ENCODE measurements at places on chromosomes 2 and 18.

GRCh38 chr2:118974103-118974993 is 32.4 kb downstream of the MARCO start:
- peak; percentile 6 for DNase-seq

DNA sequence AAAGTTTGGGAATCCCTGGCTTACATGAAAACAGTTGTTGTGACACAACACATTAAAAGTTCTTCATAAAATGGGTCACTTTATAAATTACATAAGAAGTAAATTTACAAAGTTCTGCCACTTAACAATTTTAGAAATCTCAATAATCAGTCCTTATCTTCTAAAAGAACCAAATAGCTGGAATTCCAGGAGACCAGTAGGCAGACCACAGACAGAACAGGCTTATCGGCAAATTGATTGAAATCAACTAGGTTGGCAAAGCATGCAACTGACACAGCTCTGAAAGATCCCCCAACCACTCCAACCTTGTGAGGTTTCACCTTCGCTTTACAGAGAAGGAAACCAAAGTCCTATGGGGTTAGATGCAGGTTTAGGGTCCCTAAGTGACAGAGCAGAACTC is 103.0 kb downstream of the DNER start:
- DNase-seq: no peak

DNA sequence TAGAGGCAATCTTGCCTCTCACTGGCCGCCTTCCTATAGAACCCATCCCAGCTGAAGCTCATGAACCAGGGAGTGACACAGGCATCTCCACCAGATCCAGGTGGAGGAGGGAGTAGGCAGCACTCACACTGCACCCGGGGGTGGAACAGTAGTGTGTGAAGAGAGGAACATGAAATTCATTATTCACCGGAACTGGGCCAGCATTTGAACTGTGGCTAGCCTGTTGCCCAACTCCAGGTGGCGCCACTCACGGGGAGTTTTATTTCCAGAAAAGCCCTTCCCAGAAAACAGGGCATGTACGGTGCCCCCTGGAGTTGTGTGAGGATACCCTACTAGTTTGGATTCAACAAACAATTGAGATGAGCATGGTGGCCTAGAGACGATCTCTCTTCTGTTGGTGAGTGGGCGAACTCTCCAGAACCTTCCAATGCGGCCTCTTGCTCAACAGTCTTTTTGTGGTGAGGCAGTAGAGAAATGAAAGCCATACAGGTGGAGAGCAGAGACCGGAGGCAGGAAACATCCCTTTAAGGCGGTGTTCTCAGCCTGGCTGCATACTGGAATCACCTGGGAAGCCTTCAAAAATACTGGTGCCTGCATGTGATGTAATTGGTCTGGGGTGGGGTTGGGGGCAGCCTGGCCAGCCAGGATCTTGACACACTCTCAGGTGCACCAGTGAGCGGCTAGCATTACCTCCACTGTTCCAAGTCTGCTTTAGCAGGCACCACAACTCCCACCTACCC is 73.5 kb upstream of the NEDD4L start:
- no peak for DNase-seq

DNA sequence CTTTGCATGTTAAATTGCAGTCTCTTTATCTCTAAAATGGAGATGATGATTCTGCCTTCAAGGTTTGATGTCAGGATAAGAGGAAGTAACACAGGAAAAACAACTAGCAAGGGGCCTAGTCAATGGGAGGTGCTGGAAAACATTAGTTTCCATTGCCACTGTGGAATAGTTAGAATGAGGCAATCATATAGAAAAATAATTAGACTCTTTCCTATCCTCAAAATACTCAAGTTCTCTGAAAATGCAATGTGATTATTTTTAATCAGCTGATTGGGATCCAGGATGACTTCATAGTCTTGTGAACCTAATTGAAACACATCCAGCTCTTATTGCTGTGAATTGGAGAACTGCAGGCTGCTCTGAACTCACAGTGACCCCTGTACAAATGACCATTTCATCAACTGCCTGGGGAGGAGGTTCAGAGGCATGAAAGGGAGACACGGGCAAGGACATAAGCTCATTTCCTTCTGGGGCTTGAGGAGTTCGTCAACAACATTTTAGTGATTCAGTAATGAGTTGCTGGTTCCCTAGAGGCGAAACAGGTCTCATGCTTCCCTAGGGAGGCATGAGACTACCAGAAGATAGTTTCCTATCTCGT is 422.5 kb downstream of the LPIN1 start:
- DNase-seq: no peak

DNA sequence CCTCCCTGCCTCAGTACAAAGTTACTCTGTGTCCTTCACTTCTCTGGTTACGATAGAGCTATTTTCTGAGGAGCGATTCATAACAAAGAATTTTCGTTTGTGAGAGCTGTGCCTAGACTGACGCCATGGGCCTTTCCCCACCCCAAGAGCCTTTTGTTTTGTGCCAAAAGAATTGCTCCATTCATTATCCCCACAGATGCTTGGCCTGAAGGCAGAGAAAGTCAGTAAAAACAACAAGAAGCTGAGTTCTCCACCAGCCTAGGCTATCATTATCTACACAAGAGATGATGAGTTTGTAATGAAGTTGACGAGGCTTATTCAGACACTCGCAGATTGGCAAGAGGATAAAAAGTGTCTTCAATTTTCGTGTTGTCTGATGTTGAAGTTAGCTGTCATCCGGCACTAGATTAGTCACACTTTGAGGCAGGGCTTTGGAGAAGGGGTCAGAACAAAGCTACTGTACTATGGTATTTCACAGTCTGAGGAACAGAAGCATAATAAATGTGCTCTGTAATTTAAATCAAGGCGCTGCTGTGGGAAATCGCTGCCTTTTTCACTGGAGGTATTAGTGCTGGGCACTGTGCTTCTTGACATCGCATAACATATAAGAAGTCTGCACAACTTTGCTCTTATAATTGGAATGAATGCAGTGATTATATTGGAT is 278.4 kb upstream of the FIGN start:
- DNase-seq: no peak

GRCh38 chr2:168062054-168062453 is 185.3 kb downstream of the STK39 start:
- DNase-seq: no peak

DNA sequence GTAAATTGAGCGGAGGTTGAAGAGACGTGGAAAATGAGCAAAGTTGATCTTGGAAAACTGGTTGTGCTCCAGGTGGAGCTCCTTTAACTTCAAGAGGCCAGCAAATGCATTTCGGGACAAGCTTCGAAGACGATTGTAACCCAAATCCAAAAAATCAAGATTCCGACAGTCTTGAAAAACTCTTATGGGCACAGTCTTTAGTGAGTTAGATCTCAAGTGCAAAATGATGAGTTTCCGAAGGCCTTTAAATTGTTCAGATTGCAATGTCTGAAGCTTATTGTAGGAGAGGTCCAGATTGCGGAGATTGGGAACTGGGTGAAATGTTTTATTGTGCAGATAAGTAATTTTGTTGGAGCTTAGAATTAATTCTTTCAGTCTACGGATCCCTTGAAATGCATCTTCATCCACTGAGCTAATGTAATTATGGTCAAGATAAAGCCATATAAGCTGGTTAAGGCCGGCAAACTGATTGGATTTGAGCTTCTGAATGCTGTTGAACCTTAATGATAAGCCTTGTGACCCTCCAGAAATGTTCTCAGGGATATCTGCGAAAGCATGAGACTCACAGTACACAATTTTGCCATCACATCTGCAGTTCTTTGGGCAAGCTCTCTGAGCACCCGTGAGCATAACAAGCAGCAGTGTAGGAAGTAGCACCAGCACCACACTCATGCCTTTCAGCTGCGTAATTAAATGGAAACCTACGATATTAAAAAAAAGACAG is 2.9 kb downstream of the LRRTM4 start:
- DNase-seq: no peak

DNA sequence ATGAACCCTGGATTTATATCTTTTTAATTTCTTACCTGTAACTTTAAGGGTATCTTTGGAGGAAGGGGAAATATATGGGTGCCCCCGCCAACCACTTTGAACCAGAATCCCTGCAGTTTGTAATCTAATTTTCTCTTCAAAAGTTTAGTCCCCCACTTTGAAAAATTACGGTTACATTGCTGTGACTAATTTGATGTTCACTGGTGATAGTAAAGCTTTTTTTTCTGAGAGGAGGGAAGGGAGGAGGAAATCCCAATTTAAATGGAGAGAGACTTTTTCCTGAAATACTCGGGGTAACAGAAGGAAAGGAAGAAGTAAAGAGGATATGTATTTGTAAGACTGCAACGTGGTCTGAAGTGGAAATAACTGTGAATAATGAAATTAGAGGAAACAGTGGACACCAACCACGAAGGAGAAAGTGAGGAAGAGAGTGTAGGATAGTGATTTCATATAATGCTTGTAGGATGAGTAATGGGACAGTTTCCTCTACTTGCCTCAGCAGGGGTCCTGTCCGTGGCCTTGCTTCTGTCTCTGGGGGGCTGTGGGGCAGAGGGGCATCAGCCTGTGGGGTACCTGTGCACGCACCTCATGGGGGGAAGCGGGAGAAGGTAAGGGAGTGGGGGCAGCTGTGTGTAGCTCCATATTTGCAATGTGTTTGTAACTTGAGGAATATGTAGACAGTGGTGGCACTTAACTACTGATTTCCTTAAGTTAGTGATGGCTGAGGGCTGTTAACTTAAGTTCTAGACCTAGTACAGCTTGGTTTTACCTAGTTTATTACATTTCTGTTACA is 161.1 kb downstream of the LTBP1 start:
- DNase-seq: no peak

GRCh38 chr2:149877913-149878312 is 290.3 kb upstream of the MMADHC start:
- DNase-seq: no peak

DNA sequence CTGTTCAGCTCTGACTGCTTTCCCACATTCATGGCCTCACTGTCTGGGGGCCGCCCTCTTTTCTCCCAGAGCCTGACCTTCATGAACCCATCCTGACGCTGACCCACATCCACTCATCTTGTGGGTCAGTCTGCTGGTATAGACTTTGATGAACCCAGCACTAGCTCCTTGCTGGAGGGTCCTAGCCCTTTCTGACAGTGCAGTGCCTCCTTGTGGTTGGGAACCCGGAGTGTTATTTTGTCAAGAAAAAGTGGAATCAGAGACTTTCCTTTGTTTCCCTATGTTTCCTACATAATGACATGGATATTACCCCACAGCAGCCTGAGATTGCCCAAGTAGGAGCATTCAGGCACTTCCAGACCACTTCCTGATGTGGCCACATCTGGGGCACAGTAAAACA is 19.3 kb upstream of the OSR1 start:
- no peak for DNase-seq

DNA sequence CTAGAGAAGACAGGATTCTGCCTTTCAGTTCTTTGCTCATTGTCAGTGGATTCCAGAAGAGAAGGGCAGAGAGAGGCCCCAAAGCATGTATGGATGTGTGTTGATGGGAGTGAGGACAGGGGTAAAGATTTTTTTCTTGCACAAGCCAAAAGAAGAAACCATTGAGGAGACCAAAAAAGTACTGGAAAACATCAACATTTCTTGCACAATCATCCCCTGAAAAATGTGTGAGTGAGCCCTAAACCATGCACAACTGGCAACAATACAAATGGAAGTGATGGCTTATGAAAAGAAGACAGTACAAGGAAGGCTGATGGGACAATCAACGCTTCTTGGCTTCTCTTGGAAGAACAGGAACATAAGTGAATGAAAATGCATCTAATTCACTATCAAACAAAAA is 5.6 kb upstream of the SMAD7 start:
- peak; percentile 87 for DNase-seq

DNA sequence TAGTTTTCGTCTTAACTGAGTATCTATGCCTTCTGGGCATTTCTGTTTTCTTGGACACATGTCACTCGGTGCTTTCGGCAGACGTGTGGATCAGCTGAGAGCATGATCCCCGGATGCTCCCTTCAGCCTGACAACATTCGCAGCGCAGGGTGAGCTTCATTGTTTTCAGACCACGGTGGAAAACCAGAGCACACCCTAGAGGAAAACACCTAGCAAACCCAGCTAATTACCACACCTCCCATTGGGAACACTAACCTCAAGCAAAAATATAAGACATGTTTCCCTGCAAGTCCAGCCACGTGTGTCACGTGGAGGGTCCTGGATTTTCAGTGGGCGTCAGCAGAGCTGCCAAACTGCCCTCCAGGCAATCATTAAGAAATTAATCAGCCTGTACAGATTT is 31.0 kb downstream of the ANKRD29 start:
- no peak for DNase-seq

DNA sequence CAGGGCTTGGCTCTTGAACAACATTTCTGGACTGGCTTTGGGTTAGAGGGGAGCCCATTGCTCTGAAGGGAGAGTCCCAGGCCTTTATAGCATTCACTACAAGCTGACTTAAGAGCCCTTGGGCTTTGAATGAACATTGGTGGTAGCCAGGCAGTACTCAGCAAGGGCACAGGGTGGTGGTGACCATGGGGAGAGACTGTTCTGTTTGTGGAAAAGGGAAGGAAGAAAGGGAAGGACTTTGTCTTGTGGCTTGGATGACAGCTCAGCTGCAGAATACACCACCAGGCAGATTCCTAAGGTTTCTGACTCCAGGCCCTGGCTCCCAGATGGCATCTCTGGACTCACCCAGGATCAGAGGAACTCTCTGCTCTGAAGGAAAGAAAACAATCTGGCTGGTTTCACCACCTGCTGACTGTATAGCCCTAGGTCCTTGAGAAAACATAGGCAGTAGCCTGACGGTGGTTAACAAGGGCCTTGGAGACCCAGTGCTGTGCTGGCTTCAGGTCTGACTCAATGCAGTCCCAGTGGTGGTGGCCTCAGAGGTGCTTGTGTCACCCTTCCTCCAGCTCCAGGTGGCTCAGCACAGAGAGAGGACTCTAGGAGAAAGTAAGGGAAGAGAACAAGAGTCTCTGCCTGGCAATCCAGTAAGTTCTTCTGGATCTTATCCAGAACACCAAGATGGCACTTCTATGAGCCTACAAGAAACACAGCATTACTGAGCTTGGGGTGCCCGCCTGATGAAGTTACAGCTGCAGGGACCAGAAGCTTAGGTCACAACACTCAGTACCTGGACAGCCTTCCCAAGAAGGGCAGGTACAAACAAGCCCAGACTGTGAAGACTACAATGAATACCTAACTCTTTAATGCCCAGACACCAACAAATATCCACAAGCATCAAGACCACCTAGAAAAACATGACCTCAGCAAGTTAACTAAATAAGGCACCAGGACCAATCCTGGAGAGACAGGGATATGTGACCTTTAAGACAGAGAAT is 16.4 kb upstream of the ABCB11 start:
- DNase-seq: no peak

DNA sequence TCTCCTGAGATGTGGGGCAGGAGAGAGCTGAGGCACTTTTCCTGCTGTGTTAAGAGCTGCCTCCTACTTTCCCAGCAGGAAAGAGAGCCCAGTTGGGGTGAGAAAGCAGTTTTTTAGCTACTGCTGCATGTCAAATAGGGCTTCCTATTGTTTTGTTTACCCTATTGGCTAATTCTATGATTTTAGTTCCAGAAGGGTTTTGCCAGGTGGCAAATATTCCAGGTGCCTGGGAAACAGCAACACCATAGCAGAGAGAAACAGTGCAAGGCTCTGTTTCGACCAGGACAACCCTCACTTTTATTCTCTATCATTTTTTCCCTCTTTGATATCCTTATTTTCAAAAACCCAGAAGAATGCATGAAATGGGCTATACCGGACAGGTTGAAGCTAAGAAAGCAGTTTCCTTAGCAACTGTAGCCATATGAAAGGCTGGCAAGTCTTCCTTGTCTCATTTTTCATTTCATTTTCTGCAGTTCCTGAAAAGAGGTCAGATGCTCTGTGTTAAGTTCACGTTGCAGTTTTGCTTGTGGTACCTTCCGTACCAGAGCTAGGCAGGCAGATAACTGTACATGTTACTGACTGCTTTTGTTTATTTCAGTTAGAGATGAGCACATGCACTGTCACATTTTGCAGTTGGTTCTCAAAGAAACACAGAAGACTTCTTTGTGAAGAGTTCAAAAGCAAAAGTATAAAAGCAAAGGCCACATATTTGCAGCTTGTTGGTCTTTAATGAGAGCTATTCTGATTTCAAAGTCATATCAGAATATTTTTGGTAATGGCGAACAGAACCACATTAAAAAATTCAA is 84.8 kb downstream of the AQP4 start:
- DNase-seq: no peak

All from fibroblast of skin of left quadriceps (primary cell).